Posterior cingulate gyrus (tissue), 11 donors: ENCODE measurements at places on chromosomes 4 and X.

DNA sequence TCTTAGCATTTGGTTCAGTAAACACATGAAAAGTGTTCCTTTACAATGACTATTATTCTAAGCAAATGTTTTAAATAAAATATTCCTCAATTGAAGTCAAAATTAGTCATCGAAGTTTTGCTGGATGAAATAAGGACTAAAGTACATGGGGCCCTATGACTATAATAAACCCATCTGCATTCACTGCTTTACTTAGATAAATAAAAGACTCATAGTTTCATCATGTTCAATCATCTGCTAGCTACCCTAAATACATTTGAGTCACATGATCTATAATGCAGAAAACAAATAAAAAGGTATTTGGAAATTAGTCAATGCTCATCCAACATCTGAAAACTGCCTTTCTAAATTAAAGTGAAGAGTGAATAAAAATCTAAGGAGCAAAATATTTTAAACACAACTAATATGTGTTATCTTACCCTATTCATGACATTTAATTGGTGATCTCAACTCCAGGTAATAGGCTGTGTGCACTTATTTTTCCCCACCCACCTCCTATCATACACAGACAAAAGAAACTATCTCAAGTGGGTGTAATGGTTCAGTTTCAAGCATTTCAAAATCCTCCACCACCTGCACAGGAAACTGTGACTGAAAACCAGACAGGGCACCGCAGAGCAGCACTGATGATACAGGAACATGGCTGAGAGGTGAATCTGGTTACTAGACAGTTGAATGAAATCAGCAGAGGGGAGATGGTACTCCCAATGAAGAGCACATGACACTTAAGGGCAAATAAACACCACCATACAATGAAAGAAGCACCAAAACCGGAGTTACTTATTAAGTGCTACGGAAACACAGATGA lies 78.6 kb downstream of the CAMK2D start:
- no peak for DNase-seq

DNA sequence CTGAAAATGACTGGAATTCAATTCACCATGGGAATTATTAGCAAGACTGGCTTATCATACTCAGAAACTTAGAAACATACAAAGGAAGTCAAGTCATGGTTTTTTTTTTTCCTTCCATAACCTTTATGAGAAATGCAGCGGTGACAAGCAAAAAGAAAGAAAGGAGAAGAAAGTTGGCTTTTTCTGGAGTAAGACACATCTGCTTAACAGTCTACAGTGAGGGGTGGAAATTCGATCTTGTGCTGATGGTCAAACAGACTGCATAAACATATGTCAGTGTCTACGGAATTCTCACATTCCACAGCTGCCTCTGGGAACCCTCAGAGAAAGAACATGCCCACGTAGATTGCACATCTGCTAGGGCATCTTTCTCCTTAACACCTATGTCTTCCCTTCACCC lies 54.6 kb downstream of the PROM1 start:
- no peak for DNase-seq

- DNase-seq, result no peak
Measured at GRCh38 chrX:78321809-78322208, 5.6 kb downstream of the CYSLTR1 start.

GRCh38 chrX:139930916-139931645 lies 1.8 kb downstream of the ATP11C start:
- DNase-seq, result peak; percentile 12

DNA sequence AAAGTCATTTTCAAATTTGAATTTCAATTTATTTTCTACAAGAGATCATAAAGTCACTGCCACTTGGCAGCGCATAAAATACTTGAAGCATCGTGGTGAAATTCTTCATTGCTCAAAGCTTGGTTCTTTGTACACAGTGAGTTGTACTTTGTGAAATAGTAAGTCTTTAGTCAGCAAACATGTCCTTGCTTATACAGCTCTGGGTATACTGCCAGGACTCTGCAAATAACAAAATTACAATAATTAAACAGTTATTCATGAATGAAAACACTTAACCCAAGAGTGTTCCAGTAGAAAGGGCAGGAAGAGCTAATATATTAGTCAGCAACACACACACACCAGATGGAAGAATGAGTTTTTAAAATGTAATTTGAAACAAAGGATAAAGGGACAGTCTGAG lies 1300.9 kb upstream of the DIAPH2 start:
- DNase-seq, result no peak

DNA sequence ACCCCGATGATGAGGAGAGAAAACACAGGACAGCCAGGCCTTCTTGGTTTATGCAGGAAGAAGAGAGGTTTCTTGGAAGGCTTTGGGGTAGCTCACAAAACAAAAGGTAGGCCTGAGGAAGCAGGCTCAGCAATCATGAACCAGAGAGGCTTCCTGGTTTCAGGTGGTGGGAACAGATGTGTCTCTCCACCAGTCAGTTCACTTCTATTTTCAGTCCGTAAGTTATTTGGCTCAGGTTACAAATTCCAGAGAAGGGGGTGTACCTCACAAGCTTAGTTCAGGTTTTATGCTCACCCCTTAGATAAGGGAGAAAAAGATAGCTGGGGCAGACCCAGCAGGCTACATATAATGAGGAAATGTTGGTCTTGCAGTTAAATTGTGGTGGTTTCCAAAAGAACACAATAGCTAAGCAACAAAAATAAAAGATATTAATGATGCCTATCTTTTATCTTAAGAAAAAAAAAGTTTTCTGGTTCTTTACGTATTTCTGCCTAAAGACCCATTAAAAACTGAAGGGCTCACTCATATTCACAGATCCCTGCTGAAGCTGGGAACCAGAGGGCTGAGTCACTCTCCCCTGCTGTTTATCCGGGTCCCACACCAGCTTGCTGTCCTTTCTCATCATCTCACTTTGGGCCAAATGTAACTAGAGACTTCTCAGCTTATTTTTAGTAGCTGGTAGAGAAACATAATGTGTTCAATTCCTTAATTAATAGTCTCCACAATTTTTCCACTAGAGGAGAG lies 177.0 kb downstream of the CAMK2D start:
- no peak for DNase-seq

GRCh38 chrX:13265111-13265510 lies 54.7 kb downstream of the ATXN3L start:
- no peak for DNase-seq

- DNase-seq, result no peak
Measured at GRCh38 chrX:17494216-17494615, 119.2 kb downstream of the NHS start.

- DNase-seq, result no peak
Measured at GRCh38 chr4:115325836-115326235, 212.4 kb upstream of the NDST4 start.

GRCh38 chrX:54413753-54414152 lies 26.5 kb upstream of the TSR2 start:
- DNase-seq, result no peak

GRCh38 chrX:3046253-3047240 lies 5.3 kb downstream of the ARSF start:
- DNase-seq, result no peak

GRCh38 chrX:36909676-36910030 lies 98.5 kb upstream of the FAM47C start:
- DNase-seq, result no peak
